ENCODE measurements at places on chromosomes 12 and 14. TPM values are rescaled to one million over a fixed set of nuclear protein-coding genes. Genes with fewer than 3 reads are reported as not detected.

DNA sequence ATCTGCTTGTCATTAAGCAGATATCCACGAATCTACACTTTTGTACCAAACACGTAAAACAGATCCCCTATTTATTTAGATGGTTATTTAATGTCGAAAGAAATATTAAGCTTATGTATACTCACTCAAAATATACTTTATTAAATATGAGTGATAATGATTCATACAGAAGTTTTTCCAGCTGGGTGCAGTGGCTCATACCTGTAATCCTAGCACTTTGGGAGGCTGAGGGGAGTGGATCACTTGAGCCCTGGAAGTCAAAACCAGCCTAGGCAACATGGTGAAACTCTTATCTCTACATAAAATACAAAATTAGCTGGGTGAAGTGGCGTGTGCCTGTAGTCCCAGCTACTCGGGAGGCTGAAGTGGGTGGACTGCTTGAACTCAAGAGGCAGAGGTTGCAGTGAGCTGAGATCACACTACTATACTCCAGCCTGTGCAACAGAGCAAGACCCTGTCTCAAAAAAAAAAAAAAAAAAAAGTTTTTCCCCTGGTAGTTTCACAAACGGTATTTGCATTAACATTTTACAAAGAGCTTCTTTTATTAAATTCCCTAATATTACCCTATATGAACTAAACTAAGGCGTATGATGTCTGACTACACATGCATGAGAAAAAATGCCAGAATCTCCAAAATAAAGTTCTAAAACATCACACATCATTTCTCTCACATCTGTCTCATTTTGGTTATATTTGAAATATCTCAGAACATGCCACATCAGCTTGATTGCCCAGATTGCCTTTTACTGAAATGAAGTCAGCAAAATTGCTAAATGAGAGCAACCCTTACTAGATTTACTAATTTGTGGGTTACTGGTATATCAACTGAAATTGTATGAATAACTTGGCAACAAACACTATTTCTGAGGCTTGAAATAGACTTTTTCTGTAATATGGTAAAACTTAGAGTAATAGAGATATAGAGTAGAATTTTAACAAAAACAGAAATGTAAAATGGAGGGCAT lies 74.9 kb downstream of the PAWR start:
- no peaks in the 10 kb centered on the region for H3K36me3 ChIP-seq
- H3K4me3 ChIP-seq = no peak overlapping the region
- no peaks in the 10 kb centered on the region for H3K27me3 ChIP-seq
- no peaks in the 10 kb centered on the region for H3K4me1 ChIP-seq
- peak; percentile 14 for DNase-seq
- H3K27ac ChIP-seq = no peak overlapping the region

DNA sequence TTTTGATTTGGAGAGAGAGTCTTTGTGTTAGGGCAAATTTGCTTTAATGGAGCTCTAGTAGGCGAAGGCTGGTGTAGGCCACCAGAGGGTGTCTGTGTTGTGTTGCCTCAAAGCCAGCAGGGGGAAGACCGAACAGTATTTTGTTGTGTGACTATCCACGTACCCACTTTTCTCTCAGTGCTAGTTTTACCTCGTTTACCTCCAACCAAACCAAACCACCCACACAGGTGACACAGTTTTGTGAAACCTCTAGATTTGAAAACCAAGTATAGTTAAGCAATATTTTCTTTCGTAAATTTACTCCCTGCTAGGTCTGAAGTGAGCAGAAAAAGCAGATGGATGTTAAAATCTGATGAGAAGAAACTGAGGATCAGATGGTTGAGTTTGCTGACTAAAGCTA lies 36.3 kb upstream of the NPFF start:
- no peaks in the 10 kb centered on the region for H3K27me3 ChIP-seq
- DNase-seq = peak; percentile 68
- no peaks in the 10 kb centered on the region for H3K4me1 ChIP-seq
- peak overlapping the region; percentile 27 for H3K27ac ChIP-seq
- H3K36me3 ChIP-seq = peaks cover 7% of the 10 kb centered on the region

GRCh38 chr14:53954551-53955228 lies 1.9 kb downstream of the BMP4 start:
- H3K27me3 ChIP-seq = peaks cover 6% of the 10 kb centered on the region
- peak overlapping the region; percentile 65 for H3K27ac ChIP-seq
- H3K4me1 ChIP-seq = no peaks in the 10 kb centered on the region

- H3K4me1 ChIP-seq = no peaks in the 10 kb centered on the region
- H3K27me3 ChIP-seq = no peaks in the 10 kb centered on the region
- H3K4me3 ChIP-seq = no peak overlapping the region
- no peak overlapping the region for H3K27ac ChIP-seq
- DNase-seq = no peak
- H3K36me3 ChIP-seq = no peaks in the 10 kb centered on the region
Measured at GRCh38 chr12:20453756-20454310, 85.5 kb downstream of the PDE3A start.

GRCh38 chr12:119589097-119589496 lies 4.5 kb upstream of the TMEM233 start:
- no peaks in the 10 kb centered on the region for H3K36me3 ChIP-seq
- H3K4me3 ChIP-seq = no peak overlapping the region

ZNF705A gene
- not detected for total RNA-seq

LMO3 gene
- 0.50 TPM for total RNA-seq

HOXC4 gene
- total RNA-seq = 0.26 TPM

TIMELESS gene
- total RNA-seq = 5.9 TPM

AP1G2 gene
- total RNA-seq = 9.2 TPM

All from fibroblast of lung (primary cell).